ENCODE measurements at places on chromosomes 2 and 18.

- DNase-seq = no peak
These were observed 97.8 kb downstream of the CSRNP3 start for GRCh38 chr2:165567273-165567672.

DNA sequence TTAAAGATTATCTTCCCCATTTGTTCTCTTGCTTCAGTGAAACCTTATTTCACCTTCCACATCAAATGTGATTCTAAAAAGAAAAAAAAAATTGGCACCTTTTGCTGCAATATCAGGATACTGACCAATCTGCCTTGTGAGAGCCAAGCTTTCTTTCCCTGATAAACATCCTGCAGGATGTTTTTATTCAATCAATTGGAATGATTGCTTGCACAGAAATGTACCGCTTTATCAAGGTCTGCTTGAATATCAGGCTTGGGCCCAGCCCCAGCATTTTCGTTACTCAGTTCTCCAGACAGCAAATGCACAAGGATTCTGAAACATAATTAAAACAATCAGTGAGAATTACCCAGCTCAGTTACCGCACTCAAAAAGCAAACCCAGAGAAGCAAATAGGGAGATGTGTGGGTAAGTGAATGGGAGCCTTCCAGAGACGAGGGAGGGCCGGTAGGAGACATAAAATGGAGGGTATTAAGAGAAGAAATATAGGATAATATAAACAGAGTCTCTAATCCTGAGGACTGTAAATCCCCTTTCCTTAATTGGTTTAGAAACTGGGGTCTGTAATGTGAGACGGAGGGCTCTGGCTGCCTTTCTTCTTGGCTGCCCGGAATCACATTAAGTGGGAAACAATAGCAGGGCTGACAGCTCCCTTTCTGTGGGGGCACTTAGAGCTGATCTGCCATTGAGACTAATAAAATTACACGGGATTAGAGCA is 291.8 kb downstream of the ICOS start:
- no peak for DNase-seq

DNA sequence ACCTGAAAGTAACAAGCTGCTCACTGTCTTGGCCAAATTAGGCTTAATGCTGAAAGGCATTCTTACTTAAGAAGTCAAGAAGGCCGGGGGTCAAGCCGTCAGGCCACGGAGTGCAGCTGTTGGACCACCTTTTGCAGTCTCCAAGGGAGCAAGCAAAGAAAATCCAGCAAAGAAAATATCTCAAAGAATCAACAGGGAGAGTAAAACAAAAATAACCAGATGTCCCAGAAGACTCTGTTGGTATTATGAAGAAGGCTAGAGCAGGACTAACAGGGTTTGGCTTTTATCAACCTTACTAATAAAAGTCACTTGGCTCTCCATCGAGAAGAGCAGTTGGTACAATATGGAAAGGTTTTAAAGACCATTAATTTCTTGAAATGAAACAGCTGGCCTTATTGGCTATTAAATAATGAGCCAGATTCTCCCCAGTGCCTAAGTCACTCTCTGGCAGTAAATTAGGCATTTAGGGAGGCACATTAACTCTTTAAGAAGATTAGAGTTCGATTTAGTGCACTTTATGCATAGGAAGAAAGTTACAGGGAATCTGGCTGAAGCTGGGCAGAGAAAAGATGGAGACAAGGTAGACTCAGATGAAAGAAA is 110.8 kb upstream of the NRP2 start:
- no peak for DNase-seq

- no peak for DNase-seq
These were observed 540.9 kb downstream of the NRXN1 start for GRCh38 chr2:50490991-50491390.

DNA sequence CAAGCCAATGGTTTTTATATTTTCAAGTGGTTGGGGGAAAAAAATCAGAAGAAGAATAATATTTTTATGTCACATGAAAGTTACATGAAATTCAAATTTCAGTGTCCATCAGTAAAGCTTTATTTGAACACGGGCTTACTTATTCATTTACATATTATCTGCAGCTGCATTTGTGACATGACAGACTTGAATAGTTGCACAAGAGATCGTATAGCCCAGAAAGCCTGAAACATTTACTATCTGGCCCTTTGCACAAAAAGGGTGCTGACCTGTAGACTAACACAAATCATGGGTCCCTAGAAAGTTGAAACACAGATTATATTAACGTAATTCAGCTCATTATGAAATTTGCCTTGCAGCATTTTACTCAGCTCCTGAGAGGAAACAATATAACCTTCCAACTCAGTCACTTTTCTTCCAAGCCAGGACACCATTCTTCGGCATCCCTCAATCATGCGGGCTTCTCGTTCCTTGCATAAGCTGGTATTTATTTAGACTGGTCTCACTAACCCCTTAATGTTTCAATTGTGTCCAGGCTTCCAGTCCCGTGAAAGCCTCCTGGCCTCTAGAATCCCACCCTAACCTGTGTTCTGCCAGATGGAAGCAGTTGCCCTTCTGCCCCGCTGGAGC is 402.7 kb downstream of the SETBP1 start:
- no peak for DNase-seq

GRCh38 chr2:7289697-7290096 is 372.5 kb downstream of the RNF144A start:
- DNase-seq = no peak

Measured in GM12864 (cell line).